ENCODE measurements at places on chromosomes 11 and 22. TPM values are rescaled to one million over a fixed set of nuclear protein-coding genes. Genes with fewer than 3 reads are reported as not detected.

The HTR3A gene
- 0.99 TPM for total RNA-seq

The SMTNL1 gene
- total RNA-seq, result 7.9 TPM

The GP1BB gene
- total RNA-seq, result 2.0 TPM

The OR52J3 gene
- not detected for total RNA-seq

The NNMT gene
- total RNA-seq, result 26.7 TPM

The USP35 gene
- total RNA-seq, result 3.3 TPM

The RFPL2 gene
- total RNA-seq, result not detected

The PKP3 gene
- 71.2 TPM for total RNA-seq

The IGSF22 gene
- 0.89 TPM for total RNA-seq

The BIRC3 gene
- 7.6 TPM for total RNA-seq

The KDM4D gene
- total RNA-seq, result 0.59 TPM

The CLDN25 gene
- total RNA-seq, result not detected

The ZNF215 gene
- total RNA-seq, result 1.6 TPM

The ACTN3 gene
- total RNA-seq, result 13.5 TPM

The DUSP8 gene
- 1.8 TPM for total RNA-seq

The SPI1 gene
- total RNA-seq, result 7.5 TPM

The C11orf87 gene
- total RNA-seq, result 0.69 TPM

Measured in skin of body (tissue), 3 donors.